Stimulated activated CD8-positive, alpha-beta memory T cell treated with anti-CD3 and anti-CD28 coated beads, Interleukin-15, amount 100 ng/mL, for 48 hours (primary cell): ENCODE measurements at places on chromosomes 6 and 20.

GRCh38 chr20:63956664-63957003 is 418 bp upstream of the UCKL1 start:
- no peak for DNase-seq

DNA sequence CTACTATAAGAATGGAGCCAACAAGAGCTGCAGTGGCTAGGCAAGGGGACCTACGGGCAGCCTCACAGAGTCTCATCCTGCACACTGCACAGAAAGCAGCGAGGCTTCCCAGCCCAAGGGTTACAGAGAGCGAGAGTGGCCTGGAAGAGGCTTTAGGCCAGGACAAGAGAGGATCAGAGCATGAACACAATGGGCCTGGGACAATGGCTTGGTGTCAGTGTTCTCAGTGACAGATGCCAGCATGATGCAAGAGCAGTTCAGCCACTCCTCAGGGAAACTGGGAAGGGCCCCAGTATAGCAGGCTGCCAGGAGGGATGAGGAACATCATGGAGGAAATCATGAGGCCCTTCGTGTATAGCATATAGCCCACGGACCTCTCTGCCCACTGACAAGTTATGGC is 108.0 kb downstream of the NUS1 start:
- DNase-seq = no peak

DNA sequence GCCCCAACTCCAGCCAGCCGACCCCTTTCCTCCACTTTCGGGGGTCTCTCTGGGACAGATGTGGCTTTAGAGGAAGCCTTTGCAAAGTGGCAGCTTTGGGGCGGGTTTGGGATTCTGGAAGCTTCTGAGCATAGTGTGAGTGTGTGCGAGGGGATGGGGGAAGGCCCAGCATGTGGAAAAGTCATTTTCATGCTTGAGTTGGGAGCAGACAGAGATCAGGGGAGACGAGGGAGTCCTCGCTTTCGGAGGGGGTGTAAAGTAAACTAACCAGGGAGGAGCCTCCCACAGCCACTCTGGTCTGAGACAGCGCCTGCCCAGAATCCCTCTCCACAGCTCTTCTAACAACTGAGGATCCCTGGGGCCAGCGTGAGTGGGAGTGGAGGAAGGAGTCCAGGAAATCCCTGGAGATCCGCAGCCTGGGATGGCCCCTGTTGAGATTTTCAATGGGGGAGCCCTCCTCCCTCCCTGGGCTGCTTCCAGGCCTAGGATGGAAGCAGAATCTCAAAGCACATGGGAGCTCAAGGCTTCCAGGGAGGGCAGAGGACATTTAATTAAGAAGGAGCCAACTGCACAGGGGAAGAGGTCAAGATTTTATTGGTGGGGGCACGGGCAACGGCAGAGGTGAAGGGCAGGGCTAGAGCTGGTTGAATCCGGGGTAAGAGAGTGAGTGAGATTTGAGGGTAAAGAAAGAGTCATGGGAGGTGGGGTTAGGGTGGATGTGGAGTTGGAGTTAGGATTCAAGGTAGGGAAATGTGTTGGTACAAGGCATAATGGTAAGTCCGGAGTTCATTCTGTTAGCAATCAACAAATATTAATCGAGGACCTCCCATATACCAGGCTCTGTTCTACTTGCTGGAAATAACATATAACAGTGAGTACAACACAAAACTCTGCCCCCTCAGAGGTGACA is 102.3 kb upstream of the FOXP4 start:
- DNase-seq = no peak

GRCh38 chr6:7129784-7130569 is 22.2 kb downstream of the RREB1 start:
- no peak for DNase-seq

DNA sequence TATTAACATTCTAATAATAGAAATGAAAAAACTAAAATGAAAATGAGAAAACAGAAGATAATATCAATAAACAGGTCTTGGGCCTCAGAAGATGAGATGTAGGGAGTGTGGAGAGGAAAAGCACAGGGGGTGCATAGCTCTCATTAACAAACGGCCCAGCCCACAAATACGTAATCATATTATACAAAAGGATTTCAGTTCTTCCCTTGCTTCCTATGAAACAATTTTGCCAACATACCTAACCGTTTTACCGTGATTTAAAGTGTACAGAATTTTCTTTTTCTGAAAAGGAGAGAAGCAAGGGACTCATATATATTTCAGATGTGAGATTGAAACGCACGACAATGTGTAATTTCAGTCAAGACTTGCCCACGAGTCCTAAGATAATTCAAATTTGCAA is 136.0 kb downstream of the HFE start:
- DNase-seq = no peak

GRCh38 chr6:136767103-136767502 is 25.2 kb downstream of the MAP3K5 start:
- DNase-seq = no peak

DNA sequence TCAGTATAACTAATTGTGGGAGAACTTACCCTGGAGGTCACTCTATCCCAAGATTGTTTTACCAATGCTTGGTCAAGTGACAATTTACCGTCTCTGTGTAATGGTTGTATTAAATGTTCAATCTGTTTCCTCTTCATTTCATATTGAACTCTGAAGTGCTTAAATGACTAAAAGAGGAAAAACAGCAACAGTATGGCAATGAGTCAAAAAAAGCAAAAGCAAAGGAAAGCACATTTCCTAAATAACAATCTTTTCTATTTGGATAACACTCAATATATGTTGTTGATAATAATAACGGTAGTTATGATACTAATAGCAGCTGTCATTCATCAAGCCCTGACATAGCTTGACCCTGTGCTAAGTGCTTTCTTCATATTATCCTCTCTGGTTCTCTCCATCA is 152.4 kb downstream of the SYNE1 start:
- no peak for DNase-seq

DNA sequence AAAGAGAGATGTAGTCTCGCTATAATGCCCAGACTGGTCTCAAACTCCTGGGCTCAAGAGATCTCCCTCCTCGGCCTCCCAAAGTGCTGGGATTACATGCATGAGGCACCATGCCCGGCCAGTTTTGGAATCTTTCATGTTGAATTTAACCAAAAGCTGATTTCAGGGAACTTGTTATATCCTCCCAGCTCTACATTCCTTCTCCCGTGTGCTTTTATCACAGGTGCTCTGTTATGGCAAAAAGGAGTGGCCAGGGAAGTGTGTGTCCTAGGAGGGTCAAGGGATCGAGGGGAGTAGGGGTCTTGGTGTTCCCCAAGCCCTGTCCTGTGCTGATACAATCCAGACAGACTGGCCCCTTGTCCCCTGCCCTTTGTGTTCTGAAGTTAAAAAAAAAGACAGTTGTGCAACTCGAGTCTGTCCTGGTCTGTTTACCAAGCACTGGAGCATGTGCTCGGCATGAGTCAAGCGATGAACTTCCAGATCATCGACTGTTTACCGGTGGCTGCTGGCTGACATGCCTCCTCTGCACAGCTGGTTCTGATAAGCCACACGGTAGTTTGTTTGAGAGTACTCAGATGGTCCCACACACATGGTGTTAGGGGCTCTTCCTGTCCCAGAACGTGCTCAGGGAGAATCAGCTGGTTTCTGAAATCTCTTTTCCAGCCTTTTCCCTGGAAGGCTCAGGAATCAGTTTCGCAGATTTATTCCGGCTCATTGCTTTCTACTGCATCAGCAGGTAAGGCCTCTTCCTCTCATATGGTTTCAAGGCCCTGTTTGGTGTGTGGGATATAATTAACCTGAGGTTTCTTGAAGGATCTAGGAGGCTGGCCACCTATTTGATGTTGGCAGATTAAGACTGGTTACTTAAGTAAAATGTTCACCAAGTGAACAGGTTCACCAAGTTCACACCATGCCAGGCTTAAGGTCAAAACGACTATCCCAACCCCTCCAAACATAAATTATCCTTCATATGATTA is 52.6 kb upstream of the NAA20 start:
- no peak for DNase-seq

- DNase-seq = no peak
Observed at GRCh38 chr6:166726201-166726600, 99.2 kb upstream of the RPS6KA2 start.

- DNase-seq = no peak
Observed at GRCh38 chr20:21289651-21290050, 13.5 kb upstream of the XRN2 start.

DNA sequence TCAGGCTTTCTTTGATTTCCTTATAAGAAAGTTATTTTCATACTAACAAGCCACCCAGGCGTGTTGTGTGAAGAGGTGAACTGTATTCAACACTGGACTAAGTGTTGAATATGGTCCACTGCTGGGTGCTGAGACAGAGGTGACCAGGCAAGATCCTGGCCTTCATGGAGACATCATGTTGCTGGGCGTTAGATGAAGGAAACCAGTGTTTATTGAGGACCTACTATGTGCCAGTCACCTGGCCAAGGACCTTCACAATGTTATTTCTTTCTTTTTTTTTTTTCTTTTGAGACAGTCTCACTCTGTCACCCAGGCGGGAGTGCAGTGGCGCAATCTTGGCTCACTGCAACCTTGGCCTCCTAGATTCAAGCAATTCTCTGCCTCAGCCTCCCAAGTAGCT is 1.9 kb upstream of the TREML1 start:
- DNase-seq = no peak

GRCh38 chr6:56671651-56672461 is 29.2 kb upstream of the DST start:
- DNase-seq = no peak

- no peak for DNase-seq
Observed at GRCh38 chr6:30942338-30943060, 1.7 kb downstream of the MUCL3 start.

- no peak for DNase-seq
Observed at GRCh38 chr6:108294297-108294726, 542 bp upstream of the AFG1L start.

DNA sequence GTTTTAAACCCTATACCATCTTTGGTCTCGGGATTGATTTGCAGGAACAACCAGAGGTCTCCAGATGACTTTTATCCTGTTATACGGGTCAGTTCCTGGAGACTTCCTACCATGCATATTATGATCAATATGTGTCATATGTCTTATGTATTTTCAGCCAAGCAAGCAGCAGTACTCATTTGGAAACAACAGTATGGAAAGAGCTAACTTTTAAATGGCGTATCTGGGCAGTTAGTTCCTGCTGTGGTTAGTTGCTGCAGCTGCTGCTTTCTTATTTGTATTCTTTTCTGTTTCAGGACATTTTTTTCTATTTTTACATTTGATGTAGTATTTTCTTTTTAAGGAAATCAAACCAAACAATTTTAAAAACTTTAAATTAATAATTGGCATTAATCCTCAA is 207.5 kb downstream of the MANEA start:
- no peak for DNase-seq

- DNase-seq = peak; percentile 54
Observed at GRCh38 chr20:59207742-59208357, 44.2 kb downstream of the ZNF831 start.
